CD4-positive, alpha-beta T cell treated with Interleukin-4 for 1 hour (primary cell): ENCODE measurements at places on chromosomes 7 and 10.

DNA sequence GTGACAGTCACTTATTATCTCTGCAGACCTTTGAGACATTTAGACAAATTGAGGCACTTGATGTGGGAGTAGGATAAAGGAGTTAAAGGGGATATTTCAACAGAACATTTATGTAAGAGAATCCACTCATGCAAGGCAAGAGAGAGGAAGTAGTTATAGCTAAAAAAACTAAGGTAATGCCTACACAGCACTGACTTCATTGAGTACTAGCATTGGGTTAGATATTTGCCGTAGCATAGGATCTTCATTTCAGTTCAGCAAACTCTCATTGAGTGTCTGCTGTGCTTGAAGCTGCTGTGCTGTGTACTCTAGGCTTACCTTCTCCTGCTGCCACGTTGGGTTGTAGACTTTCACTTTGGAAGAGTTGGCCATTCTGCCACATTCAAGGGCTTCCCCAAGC lies 10.5 kb upstream of the ENTPD1 start:
- no peak for DNase-seq

- no peak for DNase-seq
Observed at GRCh38 chr7:2063563-2064260, 169.0 kb downstream of the MAD1L1 start.

DNA sequence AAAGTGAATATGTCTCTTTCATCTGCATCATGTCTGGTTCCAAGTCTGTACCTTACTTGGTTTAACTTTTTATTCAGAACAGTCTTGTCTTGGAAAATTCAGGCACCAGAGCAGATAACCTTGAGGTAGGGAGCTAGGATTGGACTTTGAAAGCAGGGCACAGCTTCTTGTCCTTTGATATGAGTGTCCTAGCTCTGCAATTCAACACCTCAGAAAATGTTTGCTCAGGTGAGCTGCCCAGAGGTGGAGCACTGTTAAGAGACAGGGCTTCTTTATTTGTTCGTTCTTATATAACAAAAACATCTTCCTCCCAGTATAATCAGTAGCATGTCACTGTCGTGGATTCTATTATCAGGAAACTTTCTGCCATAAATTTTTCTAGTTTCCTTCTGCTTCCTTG lies 118.3 kb downstream of the LRRC4 start:
- no peak for DNase-seq

- no peak for DNase-seq
Observed at GRCh38 chr10:13340068-13340467, 8.0 kb downstream of the SEPHS1 start.

- no peak for DNase-seq
Observed at GRCh38 chr10:115092258-115092554, 959 bp upstream of the ATRNL1 start.

DNA sequence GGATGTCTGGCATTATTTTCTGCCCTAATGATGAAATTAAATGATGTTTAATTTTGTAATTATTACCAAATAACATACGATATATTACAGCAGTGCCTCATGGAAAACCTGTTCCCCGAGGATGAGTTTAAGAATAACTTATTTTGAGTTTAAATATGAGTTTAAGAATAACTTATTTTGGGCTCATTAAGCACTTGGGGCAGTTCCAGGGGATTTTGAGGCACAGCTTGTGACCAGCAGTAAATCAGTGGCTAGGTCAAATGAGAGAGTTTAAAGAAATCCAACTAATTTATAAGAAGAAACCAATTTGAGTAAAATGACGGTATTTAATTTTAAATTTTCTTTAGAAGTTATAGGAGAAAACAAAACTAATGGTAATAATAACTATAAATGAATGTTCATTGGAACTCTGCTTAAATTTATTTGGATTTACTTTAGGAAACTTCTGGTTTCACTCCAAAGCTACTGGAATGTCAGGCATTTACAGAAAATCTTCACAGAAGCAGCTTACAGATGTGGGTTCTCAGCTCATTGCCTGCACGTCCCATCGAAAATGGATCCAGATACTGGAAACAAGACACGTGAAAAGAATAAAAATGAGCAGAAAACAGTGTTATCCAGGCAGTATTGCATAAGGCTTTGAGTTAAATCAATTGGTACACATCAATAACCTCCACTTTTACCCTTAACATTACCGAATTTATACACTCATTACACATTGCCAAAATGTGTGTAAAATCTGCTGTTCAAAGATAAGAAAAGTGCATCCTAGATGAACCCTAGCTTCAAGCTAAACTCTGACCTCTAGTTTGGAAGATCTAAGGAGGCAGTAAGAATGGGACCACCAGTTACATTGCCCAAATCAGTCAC lies 784.5 kb upstream of the IGFBP3 start:
- no peak for DNase-seq

DNA sequence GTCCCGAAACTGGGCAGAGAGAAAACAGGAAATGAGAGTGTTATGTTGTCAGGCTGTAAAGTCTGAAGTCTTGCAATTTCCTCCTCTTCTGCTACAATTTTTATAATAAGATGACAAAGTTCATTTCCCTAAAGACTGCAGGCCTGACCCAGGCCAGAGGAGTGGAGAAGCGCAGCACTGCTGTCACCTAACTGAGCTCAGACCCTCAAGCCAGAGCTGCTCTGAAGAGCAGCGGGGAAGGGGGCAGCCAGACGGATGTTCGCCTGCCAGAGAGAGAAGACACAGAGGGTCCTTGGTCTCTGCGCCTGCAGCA lies 12.6 kb upstream of the AOAH start:
- DNase-seq: peak; percentile 42

DNA sequence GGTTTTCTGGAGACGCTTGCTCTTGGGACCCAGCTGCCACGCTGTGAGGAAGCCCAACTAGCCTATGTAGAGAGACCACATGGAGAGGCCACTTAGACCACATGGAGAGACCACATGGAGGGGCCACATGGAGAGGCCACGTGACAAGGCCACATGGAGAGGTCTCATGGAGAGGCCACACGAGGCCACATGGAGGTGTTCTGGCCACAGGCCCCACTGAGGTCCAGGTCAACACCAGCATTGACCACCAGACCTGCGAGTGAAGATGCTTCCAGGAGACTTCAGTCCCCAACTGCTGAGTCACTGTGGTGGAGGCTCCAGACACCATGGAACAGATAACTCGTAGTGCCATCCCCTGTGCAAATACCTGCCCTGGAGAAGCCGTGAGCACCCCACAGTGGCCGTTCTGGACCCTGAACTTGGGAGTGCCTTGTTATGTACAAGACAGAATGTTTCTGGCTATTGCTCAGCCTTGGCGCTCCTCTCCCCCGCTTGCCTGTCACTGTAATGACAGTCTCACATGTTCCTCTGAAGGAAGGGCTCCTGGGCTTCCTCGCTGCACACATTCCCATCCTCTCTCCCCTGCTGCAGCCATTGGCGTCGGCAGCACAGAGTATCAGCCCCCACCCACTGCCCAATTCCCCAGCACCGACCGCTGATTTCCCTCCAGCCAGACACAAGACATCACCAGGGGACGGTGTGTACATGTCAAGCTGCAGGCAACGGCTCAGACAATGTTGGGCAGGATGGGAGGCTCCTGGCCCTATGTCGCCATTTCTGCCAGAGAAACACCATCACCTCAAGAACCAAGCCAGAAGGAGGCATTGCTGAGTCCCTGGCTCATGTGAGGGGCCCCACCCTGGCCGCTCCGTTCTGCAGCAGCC lies 49.0 kb upstream of the TNRC18 start:
- no peak for DNase-seq

DNA sequence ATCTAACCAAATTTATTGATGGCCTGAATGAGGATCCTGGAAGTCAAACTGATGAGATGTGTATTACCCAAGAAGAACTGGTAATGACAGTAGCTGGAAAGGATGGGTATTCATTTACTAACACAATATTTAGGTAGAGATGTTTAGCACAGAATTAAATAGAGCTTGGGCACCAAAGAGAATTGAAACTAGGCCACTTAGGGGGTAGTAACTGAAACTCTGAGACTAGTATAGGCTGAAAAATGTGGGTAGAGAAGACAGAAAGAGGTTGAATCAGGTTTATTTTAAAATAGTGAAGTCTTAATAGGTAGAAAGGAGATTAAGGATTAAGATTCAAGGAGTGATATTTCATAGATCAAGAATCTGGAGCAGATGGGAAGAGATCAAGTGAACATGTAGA lies 155.8 kb downstream of the MLLT10 start:
- DNase-seq: no peak

DNA sequence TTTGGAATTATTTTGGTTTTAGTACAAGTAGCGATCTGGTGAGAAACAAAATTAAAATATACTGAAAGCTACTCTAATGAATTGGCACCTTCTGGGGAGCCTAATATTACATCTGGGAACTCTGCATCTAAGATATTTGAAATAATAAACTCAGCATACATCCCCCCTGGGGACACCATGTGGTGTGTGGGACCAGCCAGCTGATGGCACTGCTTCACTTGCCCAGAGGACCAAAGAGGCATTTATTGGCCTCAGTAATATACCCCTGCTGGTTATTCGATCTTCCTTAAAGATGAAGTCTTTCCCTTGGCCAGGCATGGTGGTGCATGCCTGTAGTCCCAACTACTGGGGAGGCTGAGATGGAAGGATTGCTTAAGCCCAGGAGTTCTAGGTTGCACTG lies 195.1 kb upstream of the AUTS2 start:
- no peak for DNase-seq

DNA sequence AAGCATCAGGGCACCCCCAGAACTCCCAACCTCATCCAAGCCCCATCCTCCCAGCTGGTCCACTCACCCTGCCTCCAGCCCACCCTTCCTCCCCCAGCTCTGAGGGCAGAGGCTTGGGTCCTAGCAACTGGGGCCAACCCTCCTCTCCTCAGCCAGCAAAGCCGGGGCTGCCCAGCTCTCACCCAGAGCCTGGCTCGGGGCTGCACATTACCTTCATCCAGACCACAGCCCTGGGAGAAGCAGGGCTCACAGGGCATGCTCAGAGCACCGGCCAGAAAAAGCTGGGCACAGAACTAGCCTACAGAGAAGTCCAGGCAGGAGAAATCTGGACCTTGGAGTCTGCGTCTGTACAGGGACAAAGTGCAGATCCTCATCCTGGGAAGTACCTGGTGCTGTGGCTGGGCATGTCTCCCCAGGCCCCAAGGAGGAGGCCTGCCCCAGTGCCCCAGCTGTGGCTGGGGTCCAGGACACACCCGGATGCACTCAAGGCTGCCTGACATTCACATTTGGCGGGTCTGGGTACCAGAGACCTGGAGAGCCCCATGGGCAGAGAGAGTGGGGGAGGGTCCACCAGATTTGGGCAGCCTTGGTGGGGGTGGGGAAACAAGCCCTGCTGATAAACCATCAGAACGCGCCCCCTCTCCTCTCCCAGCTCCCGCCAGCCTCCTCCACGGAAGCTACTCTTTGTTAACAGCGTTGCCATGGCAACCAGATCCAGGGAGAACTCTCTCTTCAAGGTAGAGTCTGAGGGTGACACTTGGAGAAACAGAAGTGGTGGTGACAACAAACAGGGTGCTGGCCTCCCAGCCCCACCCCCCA lies 5.1 kb downstream of the RASGEF1A start:
- DNase-seq: no peak

DNA sequence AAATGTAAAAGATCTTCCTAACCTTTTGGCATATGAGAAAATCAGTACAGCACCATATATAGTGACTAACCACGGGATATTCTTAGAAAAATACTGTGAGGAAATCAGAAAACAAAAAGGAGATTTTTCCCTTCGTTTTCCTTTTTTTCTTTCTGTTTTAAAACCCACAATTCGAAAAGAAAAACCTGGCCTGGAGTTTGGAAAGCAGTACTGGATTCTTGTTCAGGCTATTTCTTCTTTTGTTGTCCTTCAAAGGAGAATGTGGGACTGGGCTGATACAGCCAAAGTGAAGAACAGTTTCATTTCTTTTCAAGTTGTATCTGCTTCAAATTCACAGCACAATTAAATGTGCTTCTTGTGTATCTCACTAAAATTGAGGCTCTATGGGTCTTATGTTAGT lies 156.8 kb upstream of the PHYHIPL start:
- no peak for DNase-seq

GRCh38 chr10:79359816-79360498 lies 12.7 kb downstream of the PPIF start:
- no peak for DNase-seq

DNA sequence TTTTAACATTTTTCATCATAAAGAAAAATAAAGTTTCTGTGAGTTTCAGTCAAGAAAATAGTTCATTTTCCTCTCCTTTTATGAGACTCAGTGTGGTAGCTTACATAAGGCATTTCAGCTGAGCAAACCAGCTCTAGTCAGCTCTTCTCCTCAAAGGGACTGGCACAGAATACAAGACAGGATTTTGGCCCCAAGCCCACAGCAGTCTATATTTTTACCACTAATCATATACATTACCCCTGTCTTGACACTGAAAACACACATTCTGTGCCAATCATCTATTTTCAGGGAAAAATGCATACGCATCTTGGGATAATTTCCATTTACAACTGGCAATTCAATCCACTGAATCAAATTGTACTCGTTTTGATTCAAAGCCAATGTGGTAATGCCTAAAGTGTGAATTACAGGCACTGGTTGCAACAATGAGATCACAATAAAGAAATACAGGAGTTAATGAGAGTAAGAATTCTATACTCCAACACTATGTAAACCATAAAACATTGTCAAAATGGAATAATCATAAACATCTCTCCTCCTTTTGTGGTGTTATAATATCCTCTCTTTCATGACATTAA lies 186.4 kb downstream of the CACNA2D1 start:
- no peak for DNase-seq

- DNase-seq: no peak
Observed at GRCh38 chr7:32803406-32804141, 88.0 kb downstream of the KBTBD2 start.

- DNase-seq: no peak
Observed at GRCh38 chr10:93894516-93895378, 969 bp downstream of the SLC35G1 start.

DNA sequence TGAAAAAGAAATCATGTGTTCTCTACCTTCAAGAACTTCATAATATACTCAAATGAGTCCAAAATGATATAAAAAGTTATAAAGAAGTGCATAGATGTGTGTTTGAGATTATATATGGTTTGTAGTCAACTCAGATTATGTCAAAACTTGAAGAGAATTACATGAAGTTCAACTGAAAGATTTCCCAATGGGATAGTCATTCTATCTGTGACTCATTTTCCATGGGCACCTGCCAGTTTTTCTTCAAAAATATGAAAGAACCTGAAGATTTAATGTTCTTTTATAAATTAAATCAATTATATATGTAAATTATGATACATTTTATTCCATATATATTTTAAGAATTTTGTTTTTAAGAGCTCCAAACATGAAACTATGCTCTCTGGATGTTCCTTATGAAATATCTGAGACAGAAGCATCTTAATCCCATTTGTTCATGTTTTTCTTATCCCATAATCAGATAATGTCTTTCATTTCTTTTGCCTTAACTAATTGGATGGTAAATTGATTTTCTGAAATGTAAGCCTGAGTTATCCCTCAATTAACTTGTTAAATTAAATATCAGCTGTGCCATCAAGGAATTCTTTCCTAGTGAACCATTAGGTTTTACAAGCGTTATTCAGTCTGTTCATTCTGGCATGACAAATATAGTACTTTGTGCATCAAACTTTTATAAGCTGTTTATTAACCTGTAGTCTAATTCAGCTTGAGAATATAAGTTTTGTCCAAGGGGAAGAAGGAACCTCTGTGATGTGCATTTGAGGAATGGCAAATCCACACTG lies 387.1 kb downstream of the IPMK start:
- no peak for DNase-seq

- no peak for DNase-seq
Observed at GRCh38 chr10:127081851-127082345, 114.5 kb downstream of the INSYN2A start.
